Activated naive CD4-positive, alpha-beta T cell treated with anti-CD3 and anti-CD28 coated beads for 36 hours (primary cell): ENCODE measurements at places on chromosomes 4 and X. TPM values are rescaled to one million over a fixed set of nuclear protein-coding genes. Genes with fewer than 3 reads are reported as not detected.
A peak's percentile ranks its signal among the peaks of the same experiment; 100 is the strongest.

DNA sequence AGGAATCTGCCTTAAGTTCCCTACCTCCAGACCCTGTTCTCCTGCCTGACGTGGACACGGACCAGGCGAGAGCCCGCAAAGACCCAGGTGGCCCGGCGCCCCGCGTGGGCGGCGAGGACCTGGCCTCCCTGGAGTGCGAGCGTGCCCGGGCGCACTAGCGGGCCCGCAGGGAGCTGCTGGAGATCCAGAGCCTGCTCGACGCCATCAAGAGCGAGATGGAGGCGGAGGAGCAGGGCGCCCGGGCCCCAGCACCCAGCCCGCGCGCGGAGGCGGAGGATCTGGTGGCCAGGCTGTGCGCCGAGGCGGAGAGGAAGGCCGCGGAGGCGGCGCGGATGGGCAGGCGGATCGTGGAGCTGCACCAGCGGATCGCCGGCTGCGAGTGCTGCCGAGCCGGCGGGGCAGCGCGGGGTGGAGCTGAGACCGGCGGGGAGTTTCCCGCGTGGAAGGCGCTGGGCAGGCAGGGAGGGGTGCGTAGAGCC lies 18.2 kb downstream of the MRFAP1 start:
- H3K4me3 ChIP-seq, result peak overlapping the region; percentile 67
- no peaks in the 10 kb centered on the region for H3K27me3 ChIP-seq
- peaks cover 15% of the 10 kb centered on the region for H3K4me1 ChIP-seq
- DNase-seq, result peak; percentile 54
- no peaks in the 10 kb centered on the region for H3K36me3 ChIP-seq

DNA sequence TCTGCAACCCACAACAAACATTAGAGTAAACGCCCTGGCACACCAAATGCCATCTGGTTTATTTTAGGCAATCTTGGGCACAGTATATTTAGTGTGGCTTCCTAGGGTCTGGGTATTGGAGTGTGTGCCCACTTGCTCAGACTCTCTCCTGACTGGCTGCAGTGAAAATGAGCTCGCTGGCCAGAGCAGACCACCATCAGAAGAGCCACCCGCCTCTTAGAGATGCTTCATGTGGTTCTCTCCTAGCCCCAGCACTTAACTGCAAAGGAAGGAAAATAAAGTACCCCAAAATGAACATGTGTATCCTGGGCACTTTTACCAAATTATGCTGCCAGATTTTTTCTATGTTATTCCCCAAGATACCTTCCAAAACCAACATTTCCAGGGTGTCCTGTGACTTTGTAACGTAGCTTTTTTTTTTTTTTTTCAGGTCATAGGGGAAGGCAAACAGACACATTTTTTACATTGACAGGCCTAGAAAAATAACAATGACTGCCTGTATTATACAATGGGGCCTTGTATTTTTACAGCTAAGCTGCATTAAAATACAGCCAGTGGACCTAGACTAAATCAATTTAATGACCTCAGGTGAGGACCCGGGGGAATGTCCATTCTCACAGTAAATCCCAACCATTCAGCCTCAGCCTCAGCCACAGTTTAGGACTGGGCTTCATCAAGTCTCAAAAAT lies 193.7 kb downstream of the RASL11B start:
- H3K4me1 ChIP-seq, result no peaks in the 10 kb centered on the region
- no peak overlapping the region for H3K27ac ChIP-seq
- DNase-seq, result no peak
- H3K27me3 ChIP-seq, result no peaks in the 10 kb centered on the region
- H3K4me3 ChIP-seq, result no peak overlapping the region

- H3K27ac ChIP-seq, result no peak overlapping the region
- DNase-seq, result no peak
- no peaks in the 10 kb centered on the region for H3K4me1 ChIP-seq
- H3K27me3 ChIP-seq, result no peaks in the 10 kb centered on the region
Observed at GRCh38 chr4:172149329-172149728, 336.1 kb downstream of the GALNTL6 start.

IL21 gene
- total RNA-seq, result 49.9 TPM

ZCCHC18 gene
- total RNA-seq, result 0.12 TPM

HPSE gene
- 13.5 TPM for total RNA-seq

FDCSP gene
- total RNA-seq, result not detected

DNA sequence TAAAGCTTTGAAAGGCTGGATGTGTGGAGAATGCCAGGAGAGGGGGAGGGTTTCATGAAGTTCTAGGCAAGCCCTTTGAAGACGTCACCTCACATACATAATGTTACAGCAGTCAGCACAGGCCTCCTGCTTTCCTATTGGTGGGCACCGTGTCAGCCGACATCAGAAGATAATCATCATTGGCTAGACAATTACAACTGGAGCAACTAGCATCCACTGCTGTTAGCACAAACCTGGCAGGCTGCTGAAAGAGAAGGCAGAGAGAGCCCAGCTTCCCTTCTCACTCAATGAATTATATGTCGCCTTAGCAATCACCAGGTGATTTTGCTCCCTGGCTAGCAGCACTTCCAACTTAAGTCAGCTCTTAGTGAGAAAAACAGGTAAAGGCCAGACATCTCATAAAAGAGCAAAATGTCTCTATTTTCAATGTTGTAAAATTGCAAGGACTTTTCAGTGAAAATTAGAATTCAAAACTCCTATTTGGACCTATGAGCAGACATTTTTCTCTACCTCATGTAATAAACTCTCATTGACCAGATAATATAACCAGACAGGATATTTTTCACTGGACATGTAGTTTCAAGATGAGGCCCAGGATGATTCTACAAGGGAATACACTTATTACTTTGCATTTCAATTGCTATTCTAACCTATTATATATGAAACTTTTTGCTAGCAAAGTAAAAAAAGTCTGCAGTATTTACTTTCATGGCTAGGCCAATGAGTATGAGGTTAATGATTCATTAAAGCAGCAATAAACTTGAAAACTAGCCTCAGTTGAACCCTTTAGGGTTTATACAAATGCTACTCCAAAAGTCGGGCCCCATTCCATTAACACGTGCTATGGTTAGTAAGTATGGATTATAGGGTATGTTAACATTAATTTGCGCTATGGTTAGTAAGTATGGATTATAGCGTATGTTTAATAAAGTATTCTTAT lies 4.3 kb downstream of the ELOVL6 start:
- peak overlapping the region; percentile 54 for H3K4me3 ChIP-seq
- peak overlapping the region; percentile 95 for H3K27ac ChIP-seq
- DNase-seq, result peak; percentile 92
- peaks cover 8% of the 10 kb centered on the region for H3K36me3 ChIP-seq
- H3K4me1 ChIP-seq, result peaks cover 31% of the 10 kb centered on the region
- H3K27me3 ChIP-seq, result no peaks in the 10 kb centered on the region

MTMR8 gene
- total RNA-seq, result 3.5 TPM

- peaks cover 47% of the 10 kb centered on the region for H3K4me1 ChIP-seq
- no peaks in the 10 kb centered on the region for H3K27me3 ChIP-seq
- no peaks in the 10 kb centered on the region for H3K36me3 ChIP-seq
- DNase-seq, result peak; percentile 40
Observed at GRCh38 chr4:54063229-54063628, 1.2 kb downstream of the CHIC2 start.

RHOXF1 gene
- not detected for total RNA-seq

- H3K4me1 ChIP-seq, result peaks cover 11% of the 10 kb centered on the region
- peaks cover 40% of the 10 kb centered on the region for H3K36me3 ChIP-seq
- H3K4me3 ChIP-seq, result no peak overlapping the region
- H3K27me3 ChIP-seq, result no peaks in the 10 kb centered on the region
- H3K27ac ChIP-seq, result no peak overlapping the region
Observed at GRCh38 chr4:158903079-158903456, 134.2 kb downstream of the FNIP2 start.

GRCh38 chrX:38260231-38260630 lies 39.6 kb upstream of the SRPX start:
- peak; percentile 6 for DNase-seq
- H3K4me3 ChIP-seq, result no peak overlapping the region
- H3K27me3 ChIP-seq, result no peaks in the 10 kb centered on the region
- H3K4me1 ChIP-seq, result no peaks in the 10 kb centered on the region
- no peaks in the 10 kb centered on the region for H3K36me3 ChIP-seq
- no peak overlapping the region for H3K27ac ChIP-seq

DNA sequence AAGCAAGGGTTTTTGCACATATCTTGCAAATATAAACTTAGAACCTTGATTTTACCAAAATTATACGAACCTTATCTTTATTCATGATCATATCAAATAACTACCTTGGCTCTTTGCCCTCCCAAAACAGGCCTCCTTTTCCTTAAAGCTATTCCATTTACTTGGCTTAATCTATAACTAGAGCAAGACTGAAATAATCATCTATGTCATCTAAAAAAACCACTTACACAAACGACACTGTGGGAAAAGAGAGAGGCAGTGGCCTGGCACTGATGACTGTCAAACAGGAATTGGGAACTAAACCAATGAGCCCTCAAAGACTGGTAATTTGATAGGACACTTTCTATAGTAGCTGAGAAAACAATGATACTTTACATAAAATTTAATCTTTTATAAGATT lies 11.7 kb upstream of the PTPN13 start:
- no peak overlapping the region for H3K27ac ChIP-seq
- no peaks in the 10 kb centered on the region for H3K36me3 ChIP-seq
- DNase-seq, result no peak
- H3K4me3 ChIP-seq, result no peak overlapping the region
- peaks cover 6% of the 10 kb centered on the region for H3K27me3 ChIP-seq

DNA sequence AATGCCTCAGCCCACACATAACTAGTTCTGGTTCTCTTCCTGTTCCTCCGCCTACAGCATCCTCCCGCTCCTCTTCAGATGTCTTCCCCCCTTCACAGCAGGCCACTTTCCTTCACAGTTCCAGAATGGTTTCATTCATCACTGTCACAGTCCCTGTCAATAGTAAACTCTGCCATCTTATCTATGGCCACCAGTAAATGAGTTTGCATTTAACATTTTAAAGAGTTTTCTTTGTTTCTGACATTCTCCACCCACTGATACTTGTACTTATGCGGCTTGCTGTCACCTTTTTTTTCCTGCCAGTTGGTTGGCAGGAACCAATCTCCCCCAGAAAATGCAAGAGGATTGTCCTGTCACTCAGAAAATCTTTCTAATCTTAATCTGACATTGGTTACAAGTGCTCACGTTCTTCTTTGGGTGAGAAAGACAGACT lies 114.1 kb downstream of the GLUD2 start:
- peak; percentile 33 for DNase-seq
- no peaks in the 10 kb centered on the region for H3K36me3 ChIP-seq
- H3K27ac ChIP-seq, result peak overlapping the region; percentile 82

- no peaks in the 10 kb centered on the region for H3K36me3 ChIP-seq
- H3K27me3 ChIP-seq, result peaks cover 44% of the 10 kb centered on the region
- peaks cover 2% of the 10 kb centered on the region for H3K4me1 ChIP-seq
- no peak overlapping the region for H3K27ac ChIP-seq
Observed at GRCh38 chrX:643241-643595, 12.6 kb downstream of the SHOX start.

- no peak overlapping the region for H3K27ac ChIP-seq
- no peak for DNase-seq
- no peak overlapping the region for H3K4me3 ChIP-seq
- H3K27me3 ChIP-seq, result no peaks in the 10 kb centered on the region
- H3K4me1 ChIP-seq, result peaks cover 26% of the 10 kb centered on the region
Observed at GRCh38 chr4:145909281-145909715, 29.3 kb downstream of the ZNF827 start.

PNMA6A gene
- 0.95 TPM for total RNA-seq

PWWP3B gene
- not detected for total RNA-seq

DACH2 gene
- not detected for total RNA-seq

- no peaks in the 10 kb centered on the region for H3K27me3 ChIP-seq
- no peaks in the 10 kb centered on the region for H3K4me1 ChIP-seq
- DNase-seq, result no peak
- no peaks in the 10 kb centered on the region for H3K36me3 ChIP-seq
- H3K27ac ChIP-seq, result no peak overlapping the region
Observed at GRCh38 chrX:41982953-41983352, 59.6 kb upstream of the CASK start.

GRCh38 chrX:52923781-52924241 lies 26.7 kb downstream of the FAM156B start:
- no peak for DNase-seq
- peaks cover 15% of the 10 kb centered on the region for H3K4me1 ChIP-seq
- no peaks in the 10 kb centered on the region for H3K36me3 ChIP-seq
- no peaks in the 10 kb centered on the region for H3K27me3 ChIP-seq
- no peak overlapping the region for H3K4me3 ChIP-seq
- no peak overlapping the region for H3K27ac ChIP-seq

DNA sequence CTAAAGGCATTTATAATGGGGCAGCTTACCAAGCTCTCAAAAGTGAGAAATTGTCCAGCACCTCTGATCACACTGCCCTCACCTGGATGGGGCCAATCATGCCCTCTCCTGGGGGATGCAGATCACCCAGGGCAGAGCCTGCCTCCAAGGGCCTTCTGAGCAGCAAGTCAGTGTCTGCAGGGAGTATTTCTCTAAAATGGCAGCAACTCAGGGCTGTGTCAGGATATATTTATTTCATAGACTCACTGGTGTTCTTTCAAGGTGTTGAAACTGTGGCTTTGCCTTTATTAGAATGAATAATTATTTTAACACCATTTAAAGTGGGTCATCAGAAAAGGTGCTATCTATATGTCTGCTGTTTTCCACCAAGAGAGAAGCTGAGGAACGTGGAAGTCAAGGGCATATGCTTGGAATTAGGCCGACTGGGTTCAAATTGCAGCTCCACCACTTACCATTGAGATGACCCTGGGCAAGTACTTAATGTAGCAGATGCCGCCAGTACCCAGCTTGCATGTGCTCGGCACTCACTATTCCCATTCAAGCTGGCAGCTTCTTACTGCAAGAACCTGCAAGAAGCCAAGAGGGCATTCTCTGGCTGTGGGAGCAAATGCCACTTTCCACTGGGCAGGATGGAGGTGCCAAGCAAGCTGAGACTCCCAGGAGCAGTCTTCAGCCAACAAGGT lies 590.0 kb downstream of the BCOR start:
- DNase-seq, result no peak
- H3K36me3 ChIP-seq, result no peaks in the 10 kb centered on the region
- no peak overlapping the region for H3K27ac ChIP-seq
- peaks cover 24% of the 10 kb centered on the region for H3K4me1 ChIP-seq
- H3K27me3 ChIP-seq, result no peaks in the 10 kb centered on the region

DNA sequence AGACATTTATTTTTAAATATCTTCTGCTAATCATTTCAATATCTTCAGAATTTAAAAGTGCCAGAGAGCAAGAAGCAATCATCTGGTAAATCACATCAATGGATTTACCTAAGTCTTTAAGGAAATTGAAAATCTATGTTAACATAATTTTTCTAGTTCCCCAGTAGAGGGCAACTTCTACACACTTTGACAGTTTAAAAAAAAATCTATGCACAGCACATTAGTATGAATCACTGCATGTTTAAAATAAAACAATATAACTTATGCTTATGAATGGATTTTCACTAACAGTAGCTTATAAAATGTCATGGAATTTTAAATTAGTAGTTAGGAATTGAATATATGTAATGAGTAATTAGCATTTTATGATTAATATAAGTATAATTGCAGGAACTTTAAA lies 126.5 kb downstream of the REELD1 start:
- no peaks in the 10 kb centered on the region for H3K36me3 ChIP-seq
- no peak overlapping the region for H3K4me3 ChIP-seq
- DNase-seq, result no peak
- H3K27me3 ChIP-seq, result no peaks in the 10 kb centered on the region

GRCh38 chr4:100189820-100190642 lies at the start of gene DDIT4L:
Gene DDIT4L, minus strand, starts transcription at chr4:100190468. Its CDS starts 485 bp downstream, at chr4:100189983.
- no peak within 1 kb of the TSS for H3K27ac ChIP-seq
- peak; percentile 13 for DNase-seq
- H3K4me1 ChIP-seq, result peaks cover 12% of the 10 kb centered on the region
